ENCODE measurements at places on chromosomes 16 and 17. TPM values are rescaled to one million over a fixed set of nuclear protein-coding genes. Genes with fewer than 3 reads are reported as not detected.

Gene DNAI2
- total RNA-seq, result 0.81 TPM

Gene KRTAP2-2
- not detected for total RNA-seq

DNA sequence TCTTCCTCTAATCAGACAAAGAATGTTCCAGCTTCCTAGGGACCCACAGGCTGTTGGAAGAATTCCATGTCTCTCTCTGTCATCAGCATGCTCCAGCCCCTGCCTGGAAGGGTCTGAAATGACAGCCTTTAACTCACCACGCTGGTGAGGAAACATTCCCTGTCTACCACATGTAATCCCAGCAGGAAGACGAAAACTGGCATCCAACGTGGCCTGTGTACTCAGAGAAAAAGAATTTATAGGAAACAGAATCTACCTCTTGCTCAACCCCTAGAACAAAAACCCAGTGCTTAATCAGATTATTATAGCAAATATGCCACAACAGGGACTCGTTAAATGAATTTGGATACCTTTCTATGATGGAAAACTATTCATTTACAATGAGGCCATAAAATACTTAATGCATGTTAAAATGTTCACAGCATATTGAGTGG, 147.3 kb upstream of the FOXF1 start:
- no peak for DNase-seq

DNA sequence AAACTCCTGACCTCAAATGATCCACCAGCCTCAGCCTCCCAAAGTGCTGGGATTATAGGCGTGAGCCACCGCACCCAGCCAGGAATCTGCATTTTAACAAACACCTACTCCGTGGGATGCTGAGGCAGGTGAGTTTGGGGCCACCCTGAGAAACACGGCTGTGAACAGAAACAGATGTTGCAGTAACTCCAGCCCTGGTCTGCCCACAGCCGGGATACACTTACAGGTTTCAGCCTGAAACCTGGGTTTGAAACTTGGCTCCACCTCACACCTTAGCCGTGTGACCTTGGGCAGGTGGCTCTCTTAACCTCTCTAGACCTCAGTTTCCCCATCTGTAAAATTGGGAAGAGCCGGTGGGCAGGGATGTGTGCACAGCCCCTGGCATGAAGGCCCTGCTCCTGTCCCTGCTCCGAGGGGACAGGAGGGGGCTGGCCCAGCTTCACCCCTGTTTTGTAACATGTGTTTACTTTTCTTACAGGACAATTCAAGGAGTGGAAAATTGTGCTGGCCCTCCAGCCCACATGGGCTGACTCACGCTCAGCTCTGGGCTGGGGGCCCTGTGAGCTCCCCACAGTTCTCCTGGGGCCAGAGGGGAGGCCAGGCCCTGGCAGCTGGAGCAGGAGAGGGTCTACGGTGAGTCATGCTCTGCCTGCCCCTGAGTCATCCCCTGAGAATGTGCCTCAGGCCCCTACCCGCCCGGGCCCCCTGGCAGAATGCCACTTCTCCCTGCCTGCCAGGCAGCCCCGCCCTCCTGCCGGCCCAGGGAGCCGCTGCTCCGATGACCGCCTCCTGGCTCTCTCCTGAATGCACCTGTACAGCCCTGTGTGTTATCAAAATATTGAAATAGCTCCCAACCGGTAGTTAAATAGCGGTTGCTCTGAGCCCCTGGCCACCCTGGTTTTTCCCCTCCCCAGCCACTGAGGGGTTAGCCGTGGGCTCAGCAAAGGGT, 7.7 kb upstream of the PPL start:
- no peak for DNase-seq

DNA sequence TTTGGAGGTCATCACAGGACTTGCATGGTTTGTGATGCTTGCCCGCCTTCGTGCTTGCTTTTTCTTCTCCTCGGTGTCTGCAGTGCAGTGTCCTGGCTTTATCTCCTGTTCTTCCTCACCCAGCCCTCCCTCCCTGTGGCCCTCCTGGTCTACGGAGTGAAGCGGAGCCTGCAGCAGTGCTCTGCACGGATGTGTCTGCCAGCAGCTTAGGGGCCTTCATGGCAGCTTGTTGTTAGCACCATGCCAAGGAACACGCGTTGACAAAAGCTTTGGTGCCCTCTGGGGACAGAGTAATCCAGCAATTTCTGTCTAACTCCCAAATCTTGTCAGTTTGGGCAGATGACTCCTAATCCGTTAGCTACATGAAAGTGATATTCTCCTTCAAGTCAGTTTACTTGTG, 9.9 kb downstream of the DHODH start:
- no peak for DNase-seq

All from naive thymus-derived CD4-positive, alpha-beta T cell (primary cell).